ENCODE measurements at places on chromosomes 7 and 10. TPM values are rescaled to one million over a fixed set of nuclear protein-coding genes. Genes with fewer than 3 reads are reported as not detected.

Gene EGFR
- total RNA-seq: 33.8 TPM

Gene AKR1D1
- not detected for total RNA-seq

Gene SFXN4
- 13.7 TPM for total RNA-seq

GRCh38 chr10:7407368-7408290 lies 3.2 kb downstream of the SFMBT2 start:
- peak overlapping the region; percentile 65 for H3K4me3 ChIP-seq
- no peak for DNase-seq
- no peaks in the 10 kb centered on the region for H3K36me3 ChIP-seq
- peaks cover 5% of the 10 kb centered on the region for H3K27me3 ChIP-seq

DNA sequence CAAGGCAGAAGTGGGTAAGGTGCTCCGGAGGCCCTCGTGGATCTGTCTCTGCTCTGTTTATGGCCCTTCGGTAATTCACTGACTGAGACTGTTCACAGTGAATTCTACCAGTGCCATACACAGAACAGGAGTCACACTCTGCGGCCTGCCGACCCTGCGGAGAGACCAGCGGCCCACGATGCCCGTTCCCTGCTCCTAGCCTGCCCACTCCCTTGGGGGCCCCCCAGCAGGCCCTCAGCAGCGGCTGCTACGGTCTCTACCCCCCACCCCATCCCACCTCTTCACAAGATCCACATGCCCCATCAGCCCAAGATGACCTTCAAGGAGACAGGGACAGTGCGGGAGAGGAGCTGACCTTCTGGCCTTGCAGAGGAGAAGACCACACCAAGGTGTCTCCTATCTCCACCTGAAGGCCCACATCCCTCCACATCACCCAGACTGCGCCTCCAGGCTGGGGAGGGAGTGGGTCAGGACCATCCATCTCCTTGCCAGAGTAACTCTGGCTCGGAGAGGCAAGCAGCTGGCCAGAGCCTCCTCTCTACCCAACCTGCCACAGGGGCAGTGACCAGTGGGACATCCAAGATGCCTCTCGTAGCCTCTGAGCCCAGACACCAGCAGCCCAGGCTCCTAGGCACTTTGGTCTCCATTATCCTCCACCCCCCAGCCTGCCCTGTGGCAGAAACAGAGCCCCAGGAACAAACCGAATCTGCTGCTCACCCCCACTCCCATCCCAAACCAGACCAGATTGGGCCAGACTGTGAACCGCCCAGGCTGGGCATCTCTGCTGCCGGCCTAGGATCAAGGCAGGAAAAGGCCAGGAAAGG lies 163.6 kb downstream of the NRF1 start:
- H3K27me3 ChIP-seq: peaks cover 26% of the 10 kb centered on the region
- H3K36me3 ChIP-seq: no peaks in the 10 kb centered on the region
- peaks cover 14% of the 10 kb centered on the region for H3K4me1 ChIP-seq
- no peak overlapping the region for H3K27ac ChIP-seq

Gene GPR158
- total RNA-seq: not detected

GRCh38 chr10:113980408-113981087 lies 63.1 kb upstream of the ADRB1 start:
- no peaks in the 10 kb centered on the region for H3K4me1 ChIP-seq
- no peaks in the 10 kb centered on the region for H3K36me3 ChIP-seq
- H3K27me3 ChIP-seq: no peaks in the 10 kb centered on the region
- H3K27ac ChIP-seq: no peak overlapping the region
- H3K4me3 ChIP-seq: no peak overlapping the region
